ENCODE measurements at places on chromosomes 1 and 21.

GRCh38 chr1:203839081-203839480 lies 22.3 kb upstream of the SNRPE start:
- DNase-seq: no peak

GRCh38 chr1:89810302-89810701 lies 10.5 kb upstream of the LRRC8D start:
- DNase-seq: no peak

DNA sequence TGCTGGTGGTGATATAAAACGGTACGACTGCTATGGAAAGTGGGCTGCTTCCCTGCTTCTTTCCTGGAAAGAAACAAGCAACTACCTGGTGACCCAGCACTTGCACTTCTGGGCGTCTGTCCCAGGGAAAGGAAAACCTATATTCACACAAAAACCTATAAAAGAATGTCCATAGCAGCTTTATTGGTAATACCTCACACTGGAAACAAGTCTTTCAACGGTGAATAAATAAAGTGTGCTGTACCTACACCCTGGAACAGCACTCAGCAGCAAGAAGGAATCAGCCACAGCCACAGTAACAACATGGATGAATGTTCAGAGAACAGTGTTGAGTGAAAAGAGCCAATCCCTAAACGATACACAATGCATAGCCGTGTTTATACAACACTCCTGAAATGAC lies 19.9 kb downstream of the SLC19A1 start:
- no peak for DNase-seq

DNA sequence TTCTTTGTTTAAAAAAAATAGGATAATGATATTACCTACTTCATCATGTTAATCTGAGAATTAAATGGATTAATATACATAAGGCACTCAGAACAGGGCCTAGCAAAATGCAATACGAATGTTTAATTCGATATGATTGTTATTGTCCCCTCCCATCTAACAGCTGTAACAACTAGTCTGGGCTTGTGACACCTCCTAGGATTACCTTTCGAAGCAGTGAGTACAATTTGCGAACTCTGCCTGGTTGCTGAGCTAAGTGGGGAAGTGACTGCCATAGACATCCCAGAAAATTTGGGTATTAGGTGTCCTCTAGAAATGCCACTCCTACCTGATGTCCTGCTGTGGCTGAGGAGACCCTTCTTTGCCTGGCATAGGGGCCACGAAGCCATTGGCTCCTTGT lies 3.0 kb downstream of the RASSF5 start:
- DNase-seq: no peak

- DNase-seq: no peak
Measured at GRCh38 chr1:220699044-220699443, 8.9 kb downstream of the C1orf115 start.

- DNase-seq: no peak
Measured at GRCh38 chr1:200369131-200369530, 40.7 kb downstream of the ZNF281 start.

- DNase-seq: no peak
Measured at GRCh38 chr1:94169126-94169525, 48.2 kb upstream of the ABCA4 start.

DNA sequence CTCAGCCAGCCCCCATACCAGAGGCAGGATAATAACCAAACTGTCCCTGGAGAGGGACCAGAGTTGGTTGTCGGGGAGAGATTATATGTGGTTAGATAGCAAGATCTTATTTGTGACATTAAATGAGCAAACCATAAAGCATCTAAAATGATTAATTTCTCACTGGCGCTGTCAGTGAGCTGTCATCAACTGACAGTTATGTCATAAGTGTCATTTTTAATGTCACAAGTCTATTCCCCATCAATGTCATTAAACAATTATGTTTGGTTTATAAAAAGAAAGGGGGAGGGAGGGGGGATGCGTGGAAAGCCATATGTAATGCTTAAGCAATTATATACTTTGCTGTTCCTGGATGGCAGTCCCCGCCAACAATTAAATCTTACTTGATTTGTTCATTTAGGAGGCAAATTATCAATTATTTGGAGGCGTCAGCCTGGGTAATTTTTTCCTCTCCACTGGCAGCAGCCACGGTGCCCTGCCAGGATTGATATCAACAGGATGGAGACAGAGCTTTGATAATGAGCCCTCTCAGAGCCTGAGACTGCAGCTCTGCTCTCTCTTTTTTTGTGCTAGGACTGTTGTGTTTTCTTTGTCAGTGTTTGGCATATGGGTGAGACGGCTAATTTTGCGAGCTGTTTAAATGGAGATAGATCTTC lies 333.6 kb upstream of the CAMK1G start:
- DNase-seq: no peak

DNA sequence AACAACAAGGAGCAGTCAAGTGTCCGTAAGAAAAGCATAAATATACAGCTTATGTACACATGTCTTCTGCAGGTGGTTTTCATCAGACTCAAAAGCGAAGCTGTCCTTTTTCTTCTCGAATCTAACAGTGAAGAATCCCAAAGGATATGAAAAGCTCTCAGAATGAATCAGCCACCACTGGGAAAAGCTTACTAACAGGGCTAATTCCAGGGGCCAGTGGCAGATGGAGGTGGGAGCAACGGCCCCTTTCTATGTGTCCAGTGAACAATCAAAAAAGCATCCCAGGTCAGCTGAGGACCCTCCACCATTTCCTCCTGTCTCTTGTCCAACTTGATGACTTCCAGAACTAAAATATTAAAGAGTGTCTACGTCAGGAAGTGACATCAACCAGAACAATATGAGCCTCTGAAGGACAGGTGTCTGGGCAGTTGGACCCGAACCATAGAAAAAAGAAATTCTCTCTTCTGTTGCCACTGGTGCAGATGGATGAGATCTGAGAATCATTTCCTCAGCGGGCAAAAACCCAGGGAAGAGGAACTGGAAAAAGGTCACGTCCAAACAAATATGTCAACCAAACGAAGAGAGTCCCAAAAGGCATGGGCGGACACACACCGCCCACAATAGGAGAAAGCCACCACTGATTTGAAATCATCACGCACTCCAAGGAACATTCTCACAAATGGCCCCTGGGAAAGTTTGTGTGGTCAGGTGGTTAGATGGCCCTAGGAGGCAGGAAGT lies 70.4 kb upstream of the TIAM1 start:
- no peak for DNase-seq

GRCh38 chr1:24939675-24940193 lies 9.7 kb upstream of the RUNX3 start:
- DNase-seq: no peak

DNA sequence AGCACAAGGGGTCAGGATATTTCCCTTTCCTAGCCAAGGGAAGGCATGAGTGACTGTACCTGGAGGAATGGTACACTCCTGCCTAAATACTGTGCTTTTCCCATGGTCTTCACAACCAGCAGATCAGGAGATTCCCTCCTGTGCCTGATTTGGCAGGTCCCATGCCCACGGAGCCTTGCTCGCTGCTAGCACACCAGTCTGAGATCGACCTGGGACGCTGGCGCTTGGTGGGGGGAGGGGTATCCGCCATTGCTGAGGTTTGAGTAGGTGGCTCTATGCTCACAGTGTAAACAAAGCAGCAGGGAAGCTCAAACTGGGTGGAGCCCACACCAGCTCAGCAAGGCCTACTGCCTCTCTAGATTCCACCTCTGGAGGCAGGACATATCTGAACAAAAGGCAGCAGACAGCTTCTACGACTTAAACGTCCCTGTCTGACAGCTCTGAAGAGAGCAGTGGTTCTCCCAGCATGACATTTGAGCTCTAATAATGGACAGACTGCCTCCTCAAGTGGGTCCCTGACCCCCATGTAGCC lies 486.0 kb upstream of the CHRM3 start:
- DNase-seq: no peak

DNA sequence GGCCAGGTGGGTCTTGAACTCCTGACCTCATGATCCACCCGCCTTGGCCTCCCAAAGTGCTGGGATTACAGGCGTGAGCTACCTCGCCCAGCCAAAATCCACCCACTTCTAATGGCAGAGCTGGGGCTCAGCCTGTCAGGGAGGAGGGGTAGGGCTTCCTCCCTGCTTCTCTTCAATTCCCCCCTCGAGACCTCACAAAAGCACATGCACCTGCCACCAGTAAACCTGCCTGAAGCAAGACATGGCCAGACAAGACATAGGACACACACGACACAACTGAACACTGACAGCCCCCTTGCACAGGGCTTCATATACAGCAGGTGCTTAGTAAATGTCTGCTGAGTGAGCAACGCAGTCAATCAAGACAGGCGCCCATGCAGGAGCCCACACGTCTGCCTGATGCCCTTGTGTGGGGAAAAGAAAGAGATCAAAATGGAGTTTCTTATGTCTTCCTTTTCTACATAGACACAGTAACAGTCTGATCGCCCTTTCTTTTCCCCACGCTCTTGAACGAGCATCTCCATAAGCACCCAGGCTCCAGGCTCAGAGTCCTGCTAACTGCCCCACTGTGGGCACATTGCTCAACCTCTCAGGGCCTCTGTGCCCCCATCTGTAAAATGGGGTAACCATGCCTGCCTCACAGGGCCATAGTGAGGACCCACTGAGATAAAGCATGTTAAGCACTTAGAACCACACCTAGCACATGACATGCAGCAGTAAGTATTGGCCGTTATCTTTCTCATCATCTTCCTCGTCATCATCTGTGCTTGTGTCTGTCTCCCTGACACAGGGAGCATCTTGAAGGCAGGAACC lies 8.8 kb downstream of the SDC3 start:
- no peak for DNase-seq

GRCh38 chr21:25988738-25989137 lies 181.8 kb downstream of the APP start:
- no peak for DNase-seq

GRCh38 chr1:181765451-181766026 lies 282.2 kb downstream of the CACNA1E start:
- no peak for DNase-seq

DNA sequence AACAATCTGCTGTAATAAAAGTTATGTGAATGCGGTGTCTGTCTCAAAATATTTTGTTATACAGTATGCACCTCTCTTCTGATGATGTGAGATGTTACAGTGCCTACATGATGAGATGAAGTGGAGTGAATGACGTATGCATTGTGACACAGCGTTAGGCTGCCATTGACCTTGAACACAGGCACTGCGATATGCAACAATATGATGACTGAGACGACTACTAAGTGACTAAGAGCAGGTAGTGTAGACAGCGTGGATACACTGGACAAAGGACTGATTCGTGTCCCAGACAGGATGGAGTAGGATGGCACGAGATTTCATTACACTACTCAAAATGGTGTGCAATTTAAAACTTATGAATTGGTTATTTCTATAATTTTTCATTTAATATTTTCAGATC lies 8.4 kb downstream of the SGIP1 start:
- DNase-seq: no peak

DNA sequence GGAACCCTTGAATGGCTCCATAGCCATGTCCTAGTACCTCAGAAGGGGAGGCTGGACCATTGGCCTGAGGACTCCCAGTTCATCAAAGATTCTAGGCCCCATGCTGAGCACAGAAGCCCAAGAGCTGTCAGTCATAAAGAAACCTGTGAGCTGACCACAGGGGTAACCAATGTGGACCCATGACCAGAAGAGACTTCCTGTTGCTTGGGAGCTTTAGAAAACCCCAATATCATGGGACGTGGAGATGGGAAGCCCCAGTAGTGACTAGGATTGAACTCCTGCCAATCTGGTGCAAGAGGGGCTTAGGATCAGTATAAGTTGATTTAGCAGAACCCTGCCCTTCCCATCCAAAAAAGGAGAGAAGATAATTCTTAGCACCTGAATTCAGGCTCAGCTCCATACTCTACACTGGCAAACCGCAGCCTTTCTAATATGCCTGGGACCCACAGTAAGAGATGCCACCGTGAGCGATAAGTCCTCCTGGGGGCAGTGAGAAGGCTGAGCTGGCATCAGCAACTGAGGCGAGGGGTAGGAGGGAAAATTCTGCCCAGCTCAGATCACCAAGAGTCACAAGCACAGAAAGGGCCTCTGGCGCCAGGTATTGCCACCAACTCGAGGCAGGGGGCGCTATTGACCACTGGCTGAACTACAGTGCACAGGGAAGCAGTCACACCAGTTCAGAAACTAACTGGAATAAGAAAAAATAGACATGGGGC lies 108.9 kb downstream of the CAPN8 start:
- peak; percentile 76 for DNase-seq

DNA sequence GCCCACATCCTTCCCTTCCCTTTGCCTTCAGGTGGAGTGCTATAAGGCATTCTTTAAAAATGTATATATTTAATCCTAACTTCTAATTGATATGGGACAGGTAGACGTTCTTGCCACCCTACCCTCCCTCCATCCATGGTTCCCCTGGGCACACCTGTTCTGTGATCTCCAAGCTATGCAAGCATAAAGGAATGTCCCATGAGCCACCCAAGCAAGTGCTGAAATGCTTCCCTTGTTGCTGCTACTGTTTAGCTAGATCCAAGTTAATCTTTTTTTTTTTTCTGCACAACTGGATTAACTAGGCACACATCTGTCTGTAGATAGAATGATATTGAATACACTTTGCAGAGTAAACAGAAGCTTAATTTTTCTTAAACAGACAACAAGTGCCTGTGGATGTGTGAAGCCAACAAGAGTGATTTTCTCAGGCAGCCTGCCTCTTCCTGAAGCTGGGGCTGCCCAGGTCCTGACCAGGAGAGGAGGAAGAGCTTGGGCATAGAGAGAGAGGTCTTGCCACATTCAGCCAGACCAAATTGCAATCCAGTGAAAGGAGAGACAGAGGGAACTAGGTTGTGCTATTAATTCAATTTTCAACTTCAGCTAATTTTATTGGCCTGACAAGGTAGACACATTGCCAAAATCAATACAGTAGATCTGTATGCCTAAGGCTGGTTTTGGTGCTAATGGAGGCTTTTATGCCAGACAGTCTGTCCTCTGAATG lies 28.2 kb upstream of the ATP1B1 start:
- DNase-seq: no peak

GRCh38 chr1:39995973-39996393 lies 41.0 kb downstream of the MFSD2A start:
- DNase-seq: no peak

GRCh38 chr1:160646711-160647328 lies at the start of gene SLAMF1:
SLAMF1 (minus strand) TSS chr1:160647044; CDS start chr1:160646945, 99 bp downstream.
- DNase-seq: no peak

- no peak for DNase-seq
Measured at GRCh38 chr1:206110161-206110560, 7.0 kb downstream of the AVPR1B start.

DNA sequence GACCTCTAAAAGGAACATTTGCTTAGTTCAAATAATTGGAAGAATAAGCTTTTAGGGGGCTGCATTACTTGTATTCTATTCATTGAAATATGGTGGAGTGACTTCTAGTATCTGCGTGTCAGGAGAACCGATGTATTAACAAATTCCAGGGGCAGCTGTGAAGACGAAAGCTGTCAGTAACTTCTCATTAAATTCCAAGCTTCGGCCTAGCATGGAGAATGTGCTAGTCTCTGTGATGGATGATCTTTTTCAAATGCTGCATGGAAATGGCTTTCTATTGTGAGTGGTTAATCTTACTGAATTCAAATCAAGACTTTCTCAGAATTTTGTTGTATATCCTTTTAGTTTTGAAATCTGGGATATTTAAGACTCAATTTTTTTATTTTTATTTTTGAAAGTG lies 429.9 kb downstream of the ADGRL2 start:
- DNase-seq: no peak

- DNase-seq: no peak
Measured at GRCh38 chr1:214983126-214983869, 99.2 kb upstream of the KCNK2 start.

- no peak for DNase-seq
Measured at GRCh38 chr1:22291494-22291893, 148.6 kb upstream of the WNT4 start.

- no peak for DNase-seq
Measured at GRCh38 chr1:53682881-53683280, 56.1 kb downstream of the GLIS1 start.

- no peak for DNase-seq
Measured at GRCh38 chr1:94183197-94183815, 54.1 kb downstream of the ARHGAP29 start.

GRCh38 chr1:171446386-171446785 lies 38.9 kb upstream of the PRRC2C start:
- DNase-seq: no peak

Data from K562 (cell line).